ENCODE measurements at places on chromosomes 1 and 21.

DNA sequence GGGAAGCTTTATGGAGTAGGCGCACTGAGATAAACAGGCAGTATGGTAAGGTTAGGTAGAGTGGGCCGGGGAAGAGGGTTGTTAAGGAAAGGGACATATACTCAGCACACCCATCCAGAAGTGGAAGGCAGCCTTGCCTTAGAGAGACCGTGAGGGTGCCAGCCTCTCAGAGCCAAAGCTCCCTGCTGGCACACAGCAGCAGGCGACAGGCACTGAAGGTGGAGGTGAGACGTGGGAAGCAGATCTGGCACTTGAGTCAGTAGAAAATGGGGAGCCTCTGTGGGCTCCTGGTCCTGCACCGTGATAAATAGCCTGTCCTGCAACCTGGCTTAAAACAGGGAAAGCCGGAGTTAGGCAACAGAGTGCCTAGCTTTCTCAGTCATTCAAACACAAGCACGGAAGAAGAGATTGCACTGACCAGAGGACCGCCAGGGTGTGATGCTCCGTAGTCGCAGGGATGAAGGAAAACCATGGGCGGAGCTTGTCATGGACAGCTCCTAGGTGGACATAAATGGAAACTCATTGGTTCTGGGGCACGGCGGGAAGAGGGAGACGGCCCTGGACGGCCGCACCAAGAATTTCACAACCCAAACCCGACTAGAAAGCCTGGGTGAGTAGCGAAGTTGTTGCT lies 15.5 kb downstream of the KCNK1 start:
- no peak for DNase-seq

- no peak for DNase-seq
Measured at GRCh38 chr1:66455446-66455845, 78.5 kb upstream of the SGIP1 start.

GRCh38 chr21:33403128-33403785 lies at the start of gene IFNGR2:
Gene IFNGR2, plus strand, starts transcription at chr21:33403413. Its CDS starts 131 bp downstream, at chr21:33403544.
- DNase-seq = no peak

GRCh38 chr21:42847051-42847707 lies 32.2 kb downstream of the WDR4 start:
- no peak for DNase-seq

GRCh38 chr1:84373436-84374141 lies 24.7 kb upstream of the DNASE2B start:
- DNase-seq = no peak

- no peak for DNase-seq
Measured at GRCh38 chr1:212454741-212455140, 22.0 kb downstream of the NENF start.

GRCh38 chr1:162908780-162909179 lies 47.8 kb upstream of the CCDC190 start:
- no peak for DNase-seq

DNA sequence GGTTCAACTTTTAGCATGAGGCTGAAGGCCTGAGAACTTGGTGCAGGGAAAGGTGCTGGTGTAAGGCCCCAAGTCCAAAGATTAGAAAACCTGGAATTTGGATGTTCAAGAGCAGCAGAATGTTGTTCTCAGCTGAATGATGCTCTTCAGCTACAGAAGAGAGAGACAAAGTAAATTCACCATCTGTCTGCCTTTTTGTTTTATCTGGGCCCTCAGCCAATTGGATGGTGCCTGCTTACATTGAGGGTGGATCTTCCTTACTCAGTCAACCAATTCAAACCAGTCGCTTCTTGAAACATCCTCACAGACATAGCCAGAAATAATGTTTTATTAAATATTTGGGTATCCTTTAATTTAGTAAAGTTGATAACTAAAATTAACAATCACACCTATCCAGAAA lies 748.2 kb upstream of the ADAMTS5 start:
- DNase-seq = no peak

GRCh38 chr1:228465571-228466146 lies 21.5 kb upstream of the RNF187 start:
- DNase-seq = no peak

GRCh38 chr21:33543505-33544129 lies 779 bp downstream of the SON start:
- no peak for DNase-seq

DNA sequence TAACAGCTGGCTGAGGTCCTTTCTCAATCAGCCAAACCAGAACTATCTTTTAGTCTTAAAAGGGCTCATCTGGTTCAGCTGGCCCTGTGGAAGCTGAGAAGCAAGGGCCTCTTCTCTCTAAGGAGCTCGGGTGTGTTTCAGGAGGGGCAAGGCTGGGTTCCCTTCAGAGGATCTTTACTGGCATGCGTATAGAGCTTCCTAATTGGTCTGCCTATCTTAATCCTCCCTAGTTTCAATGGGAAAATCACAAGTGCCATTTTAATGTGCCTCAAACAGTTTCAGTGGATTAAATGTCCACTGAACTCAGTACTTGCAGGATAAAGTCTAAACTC lies 81.5 kb upstream of the LBR start:
- DNase-seq = no peak

GRCh38 chr1:192998536-192998935 lies 60.6 kb downstream of the UCHL5 start:
- no peak for DNase-seq

DNA sequence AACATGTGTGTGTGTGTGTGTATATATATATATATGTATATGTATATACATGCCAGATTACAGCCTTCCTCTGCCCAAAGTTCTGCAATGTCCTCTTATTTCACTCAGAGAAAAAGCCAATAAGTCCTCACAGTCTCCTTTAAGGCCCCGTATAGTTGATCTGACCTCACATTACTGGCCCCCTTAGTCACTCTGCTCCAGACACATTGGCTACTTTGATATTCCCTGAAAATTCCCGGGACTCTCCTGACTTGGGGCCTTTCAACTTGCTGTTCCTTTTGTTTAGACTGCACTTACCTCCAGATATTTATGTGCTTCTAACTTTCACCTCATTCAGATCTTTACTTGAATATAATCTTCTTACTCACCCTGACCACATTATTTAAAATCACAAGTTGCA lies 4.2 kb upstream of the BSDC1 start:
- DNase-seq = no peak

GRCh38 chr1:165882168-165882837 lies 54.9 kb downstream of the UCK2 start:
- DNase-seq = no peak

DNA sequence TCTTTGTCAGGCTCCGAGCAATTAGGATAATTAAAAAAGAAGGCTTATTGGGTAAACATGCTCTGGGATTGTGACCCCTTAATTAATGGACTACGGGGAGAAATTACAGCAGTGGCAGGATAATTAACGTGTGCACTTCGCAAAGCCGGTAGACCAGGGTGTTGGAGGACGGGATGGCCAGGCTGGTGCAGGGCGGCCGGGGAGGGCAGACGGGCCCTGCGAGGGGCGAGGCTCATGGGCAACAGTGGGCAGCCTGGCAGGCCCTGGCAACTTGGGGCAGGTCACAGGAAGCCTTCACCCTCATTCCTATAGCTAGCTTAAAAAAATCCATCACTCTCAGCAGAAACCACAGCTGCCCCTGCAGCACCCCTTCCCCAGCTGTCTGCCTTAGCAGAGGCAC lies 186.2 kb upstream of the ARHGEF16 start:
- no peak for DNase-seq

GRCh38 chr1:39900662-39901463 lies 854 bp downstream of the MYCL start:
- no peak for DNase-seq

GRCh38 chr1:78340006-78340405 lies 150.8 kb upstream of the PTGFR start:
- no peak for DNase-seq

GRCh38 chr1:11913291-11913690 lies 12.9 kb downstream of the KIAA2013 start:
- no peak for DNase-seq

DNA sequence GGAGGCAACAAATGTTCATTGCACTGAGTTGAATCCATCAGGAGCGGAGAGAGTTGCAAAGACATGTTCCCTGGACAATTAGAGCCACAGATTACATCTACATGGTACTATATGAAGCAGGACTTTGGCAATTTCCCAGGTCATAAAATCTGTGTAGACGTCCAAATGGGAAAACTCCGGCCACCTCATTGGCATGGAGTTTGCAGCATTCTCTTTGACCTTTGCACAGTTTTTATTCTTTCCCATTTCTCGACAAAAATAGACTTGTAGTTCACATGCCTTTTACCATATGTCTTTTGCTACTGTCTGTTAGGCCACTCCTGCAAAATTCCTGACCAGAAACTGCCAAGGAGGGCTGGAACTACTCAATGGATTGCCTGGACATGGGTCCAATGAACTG lies 48.2 kb downstream of the UBE2T start:
- DNase-seq = no peak
